Suprapubic skin (tissue), 4 donors: ENCODE measurements at places on chromosomes 2 and 18.

- DNase-seq = no peak
Observed at GRCh38 chr2:216281316-216281715, 91.0 kb downstream of the MARCHF4 start.

- DNase-seq = no peak
Observed at GRCh38 chr2:39739386-39739785, 39.7 kb downstream of the THUMPD2 start.

- DNase-seq = no peak
Observed at GRCh38 chr2:45168711-45169338, 159.6 kb upstream of the SIX2 start.

- DNase-seq = no peak
Observed at GRCh38 chr2:210611466-210611865, 55.1 kb downstream of the CPS1 start.

- DNase-seq = no peak
Observed at GRCh38 chr2:112665113-112665780, 19.5 kb downstream of the SLC20A1 start.

DNA sequence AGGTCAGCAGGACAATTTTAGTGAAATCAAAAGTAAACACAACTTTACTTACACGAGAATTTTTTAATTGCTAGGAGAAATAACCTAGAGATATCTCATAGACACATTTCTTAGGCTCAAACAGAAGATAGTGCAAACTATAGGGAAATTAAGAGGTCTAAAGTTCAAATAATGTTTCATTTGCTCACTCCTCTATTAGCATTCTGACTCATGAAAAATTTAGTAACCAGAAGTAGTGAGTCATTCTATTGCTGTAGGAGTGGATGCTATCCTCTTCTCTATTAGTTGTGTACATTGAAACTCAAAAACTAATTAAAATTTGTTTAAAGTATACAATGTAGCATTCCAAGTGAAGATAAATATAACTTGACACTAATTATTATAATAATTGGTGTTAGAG, 908.3 kb upstream of the TMEFF2 start:
- no peak for DNase-seq
